ENCODE measurements at places on chromosomes 7 and 10.

- DNase-seq = no peak
These were observed 113.0 kb downstream of the ADCY1 start for GRCh38 chr7:45687185-45687560.

DNA sequence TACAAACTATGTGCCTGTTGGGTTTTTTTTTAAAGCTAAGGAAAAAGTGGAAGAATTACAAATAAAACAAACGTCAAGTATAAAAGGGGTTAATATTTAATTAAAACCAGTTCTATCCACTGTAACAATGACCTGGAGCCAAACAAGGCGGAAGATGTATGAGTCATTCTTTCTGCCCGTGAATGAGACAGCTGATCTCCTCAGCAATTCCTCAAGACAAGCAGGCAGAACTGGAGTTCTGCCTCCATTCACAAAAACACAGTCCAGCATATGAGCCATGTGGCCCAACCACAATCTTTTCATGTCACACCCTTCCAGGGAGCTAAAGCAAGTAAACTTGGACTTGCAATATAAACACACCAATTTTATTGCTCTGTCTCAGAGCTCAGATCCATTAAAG is 8.4 kb downstream of the ETV1 start:
- DNase-seq = peak; percentile 96

- DNase-seq = no peak
These were observed 44.9 kb downstream of the BAMBI start for GRCh38 chr10:28722065-28722803.

- DNase-seq = no peak
These were observed 30.7 kb downstream of the HABP2 start for GRCh38 chr10:113583571-113583970.

GRCh38 chr7:28685242-28685643 is 272.9 kb downstream of the TRIL start:
- no peak for DNase-seq

GRCh38 chr10:129365767-129366402 is 101.2 kb upstream of the MGMT start:
- no peak for DNase-seq

- peak; percentile 16 for DNase-seq
These were observed 96.1 kb upstream of the MKLN1 start for GRCh38 chr7:131231381-131232220.

DNA sequence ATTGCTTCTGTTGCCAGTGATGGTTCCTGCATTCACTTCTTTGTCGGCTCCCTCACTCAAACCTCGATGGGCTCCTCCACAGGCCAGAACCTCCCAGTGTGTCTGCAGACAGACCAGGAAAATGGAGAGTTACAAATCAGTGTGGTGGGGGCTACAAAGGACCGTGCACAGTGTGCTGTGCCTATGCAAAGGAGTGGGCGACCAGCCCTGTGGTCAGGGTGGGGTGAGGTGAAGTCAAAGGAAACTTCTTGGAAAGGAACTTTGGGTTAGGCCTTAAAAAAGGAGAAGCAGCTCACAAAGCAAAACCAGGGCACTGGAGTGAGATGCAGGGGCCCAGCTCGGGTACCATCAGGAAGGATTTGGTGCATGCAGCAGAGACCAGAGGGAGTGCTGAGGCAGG is 304.3 kb upstream of the ZMIZ1 start:
- DNase-seq = no peak

- peak; percentile 14 for DNase-seq
These were observed 11.8 kb downstream of the NT5C3A start for GRCh38 chr7:33050535-33051318.
